ENCODE measurements at places on chromosomes 7 and 10. TPM values are rescaled to one million over a fixed set of nuclear protein-coding genes. Genes with fewer than 3 reads are reported as not detected.

AKR1B15 gene
- total RNA-seq: not detected

RP9 gene
- 12.7 TPM for total RNA-seq

TMEM139 gene
- total RNA-seq: under 0.01 TPM

REPIN1 gene
- 55.6 TPM for total RNA-seq

CASTOR2 gene
- total RNA-seq: 7.2 TPM

ELOVL3 gene
- total RNA-seq: not detected

TRIM4 gene
- total RNA-seq: 21.7 TPM

DPP6 gene
- total RNA-seq: 0.50 TPM

TBC1D12 gene
- 13.6 TPM for total RNA-seq

CFAP46 gene
- 0.87 TPM for total RNA-seq

GPC2 gene
- 1.2 TPM for total RNA-seq

CALCR gene
- not detected for total RNA-seq

HOXA5 gene
- 0.66 TPM for total RNA-seq

HPS6 gene
- 40.9 TPM for total RNA-seq

CACNA2D1 gene
- total RNA-seq: 61.6 TPM

TACC2 gene
- 3.5 TPM for total RNA-seq

HOGA1 gene
- total RNA-seq: 0.50 TPM

PLXDC2 gene
- 6.9 TPM for total RNA-seq

SLC16A12 gene
- total RNA-seq: under 0.01 TPM

SPDYE5 gene
- 0.12 TPM for total RNA-seq

CSTF2T gene
- total RNA-seq: 15.5 TPM

CCDC3 gene
- 0.25 TPM for total RNA-seq

TCAF2 gene
- total RNA-seq: 1.9 TPM

CCDC146 gene
- total RNA-seq: 0.87 TPM

NODAL gene
- not detected for total RNA-seq

EFCAB10 gene
- total RNA-seq: not detected

LRRD1 gene
- total RNA-seq: not detected

KEL gene
- total RNA-seq: not detected

DKK1 gene
- 421 TPM for total RNA-seq

GARS1 gene
- 370 TPM for total RNA-seq

LHFPL3 gene
- total RNA-seq: 0.12 TPM

CALHM1 gene
- total RNA-seq: not detected

TYW1B gene
- total RNA-seq: 2.5 TPM

SMC3 gene
- total RNA-seq: 53.8 TPM

DNAJC12 gene
- total RNA-seq: 2.8 TPM

PAX4 gene
- not detected for total RNA-seq

MAGI2 gene
- 29.1 TPM for total RNA-seq

TCERG1L gene
- total RNA-seq: not detected

POM121 gene
- 5.9 TPM for total RNA-seq

RAPGEF5 gene
- total RNA-seq: 0.75 TPM

HOXA6 gene
- total RNA-seq: 1.7 TPM

ZNF117 gene
- total RNA-seq: 3.9 TPM

PILRA gene
- 0.12 TPM for total RNA-seq

IFIT1B gene
- total RNA-seq: not detected

GDF10 gene
- 0.12 TPM for total RNA-seq

TMEM176A gene
- total RNA-seq: 0.22 TPM

TUBAL3 gene
- total RNA-seq: not detected

PPIF gene
- 37.3 TPM for total RNA-seq

GPRIN2 gene
- not detected for total RNA-seq

MMS19 gene
- total RNA-seq: 89.5 TPM

CYP2C19 gene
- total RNA-seq: not detected

BMPR1A gene
- 60.6 TPM for total RNA-seq

TMEM236 gene
- total RNA-seq: 0.11 TPM

PHKG1 gene
- total RNA-seq: 0.66 TPM

NAT16 gene
- total RNA-seq: under 0.01 TPM

MRLN gene
- total RNA-seq: not detected

DDC gene
- not detected for total RNA-seq

Data from uterine smooth muscle cell (primary cell).